ENCODE measurements at places on chromosomes 16 and 17.

- peak; percentile 18 for DNase-seq
These were observed 11.2 kb upstream of the CEP20 start for GRCh38 chr16:15899538-15900100.

DNA sequence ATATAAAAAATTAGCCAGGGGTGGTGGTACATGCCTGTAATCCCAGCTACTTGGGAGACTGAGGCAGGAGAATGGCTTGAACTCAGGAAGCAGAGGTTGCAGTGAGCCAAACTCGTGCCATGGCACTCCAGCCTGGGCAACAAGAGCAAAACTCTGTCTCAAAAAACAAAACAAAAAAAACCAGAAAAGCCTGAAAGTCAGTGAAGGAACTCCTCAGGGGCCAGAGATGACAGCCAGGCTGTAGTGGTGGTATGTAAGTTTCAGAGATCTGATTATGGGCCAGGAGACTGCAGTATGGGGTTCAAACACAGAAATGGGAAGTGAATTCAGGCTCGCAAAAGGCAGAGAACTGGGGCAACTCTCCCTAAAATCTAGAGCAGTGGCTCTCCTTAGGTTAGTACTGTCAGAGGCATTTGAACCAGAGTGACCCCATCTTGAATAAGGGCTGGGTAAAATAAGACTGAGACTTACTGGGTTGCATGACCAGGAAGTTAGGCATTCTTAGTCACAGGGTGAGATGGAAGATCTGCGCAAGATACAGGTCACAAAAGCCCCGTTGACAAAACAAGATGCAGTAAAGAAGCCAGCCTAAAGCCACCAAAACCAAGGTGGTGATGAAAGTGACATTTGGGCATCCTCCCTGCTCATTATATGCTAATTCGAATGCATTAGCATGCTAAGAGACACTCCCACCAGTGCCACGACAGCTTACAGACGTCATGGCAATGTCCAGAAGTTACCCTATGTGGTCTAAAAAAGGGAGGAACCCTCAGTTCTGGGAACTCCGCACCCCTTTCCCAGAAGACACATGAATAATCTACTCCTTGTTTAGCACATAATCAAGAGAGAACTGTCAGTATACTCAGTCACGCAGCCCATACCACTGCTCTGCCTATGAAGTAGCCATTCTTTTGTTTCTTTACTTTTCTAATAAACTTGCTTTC lies 120.2 kb upstream of the XYLT1 start:
- DNase-seq, result peak; percentile 76

GRCh38 chr16:8853611-8854010 lies 15.2 kb downstream of the CARHSP1 start:
- no peak for DNase-seq

GRCh38 chr16:2715519-2715918 lies 4.5 kb downstream of the PRSS27 start:
- DNase-seq, result peak; percentile 87

DNA sequence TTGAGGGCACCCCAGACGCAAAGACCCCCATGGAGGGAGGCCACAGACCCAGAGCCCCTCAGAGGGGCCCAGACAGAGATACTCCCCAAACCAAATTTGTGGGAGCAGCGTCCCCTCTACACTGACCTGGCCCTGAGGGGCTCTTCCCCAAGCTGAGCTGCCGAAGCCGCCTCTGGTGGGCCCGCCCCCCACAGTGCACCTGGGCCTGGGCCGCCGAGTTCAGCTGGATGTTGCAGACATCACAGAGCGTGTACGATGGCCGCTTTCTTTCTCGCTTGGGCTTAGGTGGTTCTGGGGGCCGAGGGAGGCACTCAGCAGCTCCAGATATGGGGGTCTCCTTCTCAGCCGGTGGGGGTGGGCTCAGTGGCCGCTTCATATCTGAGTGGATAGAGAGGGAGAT lies 12.3 kb upstream of the C17orf113 start:
- DNase-seq, result no peak

Measured in hematopoietic multipotent progenitor cell treated with erythropoietin and hydrocortisone succinate and interleukin-3 and kit ligand, for 4 days (in vitro differentiated cells).